ENCODE measurements at places on chromosomes 7 and 10.

GRCh38 chr7:47779341-47779771 is 168.9 kb downstream of the PKD1L1 start:
- DNase-seq, result no peak

- no peak for DNase-seq
These were observed 155.8 kb downstream of the CHN2 start for GRCh38 chr7:29350351-29350750.

- DNase-seq, result no peak
These were observed 92.9 kb downstream of the XRCC2 start for GRCh38 chr7:152583006-152583405.

- no peak for DNase-seq
These were observed 55.9 kb downstream of the MYO3A start for GRCh38 chr10:25989951-25990350.

- no peak for DNase-seq
These were observed 235.0 kb downstream of the CCSER2 start for GRCh38 chr10:84563355-84563754.

- no peak for DNase-seq
These were observed 4.6 kb upstream of the ZNF22 start for GRCh38 chr10:44995914-44996669.

DNA sequence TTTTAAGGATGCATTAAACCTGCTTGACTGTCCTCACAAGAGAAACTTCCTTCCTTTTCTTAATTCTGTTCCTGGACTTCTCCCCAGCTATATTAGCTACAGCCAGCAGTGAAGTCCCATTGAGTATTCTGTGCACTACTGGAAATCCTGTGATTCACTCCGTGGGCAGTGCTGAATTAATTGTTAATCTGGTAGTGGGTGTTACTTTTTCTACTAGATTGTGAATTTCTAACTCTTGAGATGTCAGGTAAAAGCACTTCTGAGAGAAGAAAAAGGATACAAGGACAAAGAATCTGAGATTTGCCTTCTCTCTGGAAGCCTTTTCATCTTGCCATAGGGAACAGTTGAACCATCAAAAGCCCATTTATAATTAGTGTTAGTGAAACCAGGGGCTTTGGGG is 33.9 kb downstream of the CYCS start:
- DNase-seq, result no peak

- DNase-seq, result no peak
These were observed 133.3 kb upstream of the HGF start for GRCh38 chr7:81903115-81903514.

GRCh38 chr7:44311561-44312495 is 13.6 kb downstream of the CAMK2B start:
- DNase-seq, result peak; percentile 42

DNA sequence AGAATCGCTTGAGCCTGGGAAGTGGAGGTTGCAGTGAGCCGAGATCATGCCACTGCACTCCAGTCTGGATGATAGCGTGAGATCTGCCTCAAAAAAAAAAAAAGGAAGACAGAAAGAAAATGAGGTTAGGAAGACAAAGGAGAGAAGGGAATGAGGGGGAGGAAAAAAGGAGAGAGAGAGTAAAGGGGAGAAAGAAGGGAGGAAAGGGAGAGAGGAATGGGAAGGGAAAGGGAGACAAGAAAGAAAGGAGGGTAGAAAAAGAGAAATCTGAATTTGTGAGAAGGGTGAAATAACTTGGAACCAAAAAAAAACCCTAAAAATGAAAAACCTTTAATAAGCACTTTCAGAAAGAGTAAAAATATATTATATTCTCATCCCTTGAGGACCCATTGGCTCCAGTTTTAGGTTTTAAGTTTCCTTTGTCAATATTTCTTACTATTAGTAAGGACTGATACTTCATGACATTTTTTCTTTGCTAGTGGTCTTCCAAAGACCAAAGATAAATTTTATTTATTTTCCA is 54.9 kb downstream of the POT1 start:
- DNase-seq, result no peak

DNA sequence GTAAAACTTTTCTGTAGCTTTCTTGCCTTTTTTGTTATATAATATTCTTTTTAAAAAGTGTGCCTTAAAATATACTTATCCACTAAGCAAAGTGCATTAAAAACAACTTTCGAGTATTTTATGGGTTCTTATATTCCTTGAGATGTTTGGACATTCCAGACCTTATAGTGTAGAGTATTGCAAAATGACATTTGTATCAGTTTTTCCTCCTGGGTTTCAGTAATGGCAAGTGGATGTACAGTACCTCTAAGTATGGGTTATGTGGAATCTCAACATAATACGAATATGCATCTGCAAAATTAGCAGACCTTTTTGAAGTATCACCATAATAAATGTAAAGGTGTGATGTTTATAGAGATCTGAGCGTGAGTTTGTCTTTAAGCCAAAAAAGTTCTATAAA is 2.7 kb downstream of the CDK13 start:
- no peak for DNase-seq

GRCh38 chr10:71138166-71138830 is 74.1 kb upstream of the UNC5B start:
- peak; percentile 32 for DNase-seq

- DNase-seq, result no peak
These were observed 370.2 kb downstream of the PHF14 start for GRCh38 chr7:11343818-11344413.

DNA sequence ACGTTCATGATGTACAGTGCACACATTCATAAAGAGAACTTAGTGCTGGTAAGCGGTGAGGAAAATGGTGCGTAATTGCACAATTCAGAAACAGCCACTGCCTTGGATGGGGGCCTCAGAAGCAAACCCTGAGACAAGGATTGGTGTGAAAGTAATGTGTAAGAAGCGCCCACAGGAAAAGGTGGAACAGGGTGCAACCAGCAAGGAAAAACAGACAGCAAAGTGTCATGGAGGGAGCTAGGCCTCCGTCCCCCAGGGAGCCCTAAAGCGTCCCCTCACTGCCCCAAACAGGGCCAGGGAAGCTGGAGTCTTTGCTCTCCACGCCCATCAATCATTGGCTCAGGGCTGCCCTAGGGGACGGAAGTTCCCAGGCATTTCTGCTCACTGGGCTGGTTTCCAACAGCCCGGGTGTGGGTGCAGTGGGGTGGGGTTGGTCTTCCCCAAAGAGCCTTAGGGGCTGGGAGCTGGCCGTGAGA is 9.6 kb upstream of the C10orf105 start:
- DNase-seq, result no peak

GRCh38 chr7:56091591-56091990 is 1.2 kb downstream of the PHKG1 start:
- no peak for DNase-seq

- DNase-seq, result no peak
These were observed 40.7 kb upstream of the EBLN1 start for GRCh38 chr10:22258471-22258870.

- DNase-seq, result peak; percentile 55
These were observed 76.4 kb downstream of the WDR37 start for GRCh38 chr10:1132584-1132983.

DNA sequence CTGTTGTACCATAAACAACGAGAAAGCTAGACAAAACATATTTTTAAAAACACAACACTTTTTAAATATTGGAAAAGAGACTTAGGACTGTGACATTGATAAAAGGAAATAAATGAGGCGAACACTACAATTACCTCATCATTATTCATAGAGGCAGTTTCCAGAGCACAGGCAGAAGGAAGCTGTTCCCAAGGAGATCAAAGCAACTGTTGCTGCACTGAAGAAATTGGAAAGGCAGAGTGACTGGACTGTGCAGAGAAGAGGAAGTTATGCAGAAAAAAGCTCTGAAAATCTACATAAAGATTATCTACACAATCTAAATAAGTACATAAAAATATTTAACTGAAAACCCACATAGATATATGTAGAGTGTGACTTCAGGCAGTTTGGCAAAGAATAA is 32.8 kb downstream of the MYO3A start:
- DNase-seq, result no peak

DNA sequence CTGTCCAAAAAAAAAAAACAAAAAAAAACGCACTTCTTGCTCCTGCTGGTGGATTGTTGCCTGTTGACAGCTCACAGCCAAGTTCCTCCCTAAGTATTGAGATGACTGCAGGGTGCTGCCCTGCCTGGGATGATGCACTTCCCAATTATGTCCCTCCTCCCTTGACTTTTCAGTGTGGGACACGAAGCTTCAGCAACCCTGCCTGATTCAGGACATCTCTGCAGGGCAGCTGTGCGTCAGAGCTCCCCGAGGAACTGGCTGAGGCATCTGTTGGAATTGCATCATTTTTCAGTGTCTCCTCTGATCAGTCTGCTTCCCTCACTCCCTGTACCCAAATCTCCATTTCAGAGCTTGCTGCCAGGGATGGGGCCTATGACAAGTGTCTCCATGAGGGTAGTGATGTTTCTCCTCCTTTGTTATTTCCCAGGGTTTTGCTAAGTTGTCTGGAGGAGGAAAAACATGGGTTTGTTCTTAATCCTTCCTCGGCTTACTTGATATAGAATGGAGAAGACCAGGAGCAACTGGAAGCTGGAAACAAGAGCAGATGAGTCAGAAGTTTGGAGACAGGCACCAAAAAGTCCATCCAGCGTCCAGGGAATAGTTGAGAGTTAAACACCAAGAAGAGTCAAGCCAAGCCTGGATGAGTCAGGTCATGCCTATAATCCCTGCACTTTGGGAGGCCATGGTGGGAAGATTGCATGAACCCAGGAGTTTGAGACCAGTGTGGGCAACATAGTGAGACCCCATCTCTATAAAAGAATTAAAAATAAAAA is 355.1 kb downstream of the GALNT17 start:
- no peak for DNase-seq

GRCh38 chr7:88545663-88546062 is 213.8 kb upstream of the ZNF804B start:
- DNase-seq, result no peak

DNA sequence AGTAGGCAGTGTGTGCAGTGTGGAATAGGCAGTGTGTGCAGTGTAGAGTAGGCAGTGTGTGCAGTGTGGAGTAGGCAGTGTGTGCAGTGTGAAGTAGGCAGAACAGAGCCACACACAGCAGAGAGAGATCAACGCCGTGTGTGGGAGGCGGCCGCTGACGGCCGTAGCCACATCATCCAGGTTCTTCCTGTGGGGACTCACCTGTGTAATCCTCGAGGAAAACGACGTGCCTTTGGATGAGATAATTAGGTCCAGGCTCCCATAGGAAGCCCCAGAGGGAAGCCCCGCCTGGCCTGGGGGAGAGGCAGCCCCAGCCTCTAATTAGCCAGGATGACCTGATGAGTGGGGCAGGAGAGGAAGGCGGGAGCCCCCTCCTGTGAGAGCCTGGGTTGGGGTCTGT is 25.4 kb downstream of the KNDC1 start:
- no peak for DNase-seq

- no peak for DNase-seq
These were observed 231.5 kb upstream of the ZNF32 start for GRCh38 chr10:43880160-43880559.

DNA sequence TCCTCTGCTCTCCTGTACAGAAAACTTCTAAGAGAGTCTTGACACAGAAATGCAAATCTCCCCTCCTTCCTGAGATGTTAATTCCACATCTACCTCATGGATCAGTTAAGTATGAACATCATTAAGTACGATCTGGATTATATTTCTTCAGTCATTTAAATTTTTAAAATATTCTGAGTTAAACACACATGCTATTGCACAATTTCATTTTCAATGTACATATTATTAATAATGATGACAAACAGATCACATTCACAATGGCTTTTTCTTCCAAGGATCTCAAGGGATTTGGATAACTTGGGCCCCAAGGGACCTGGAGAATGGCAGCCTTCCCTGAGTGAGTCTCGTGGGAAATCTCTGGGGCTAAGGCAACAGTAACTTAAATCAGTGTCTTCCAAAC is 16.2 kb downstream of the BEND7 start:
- DNase-seq, result no peak
